ENCODE measurements at places on chromosomes 11 and 22.

DNA sequence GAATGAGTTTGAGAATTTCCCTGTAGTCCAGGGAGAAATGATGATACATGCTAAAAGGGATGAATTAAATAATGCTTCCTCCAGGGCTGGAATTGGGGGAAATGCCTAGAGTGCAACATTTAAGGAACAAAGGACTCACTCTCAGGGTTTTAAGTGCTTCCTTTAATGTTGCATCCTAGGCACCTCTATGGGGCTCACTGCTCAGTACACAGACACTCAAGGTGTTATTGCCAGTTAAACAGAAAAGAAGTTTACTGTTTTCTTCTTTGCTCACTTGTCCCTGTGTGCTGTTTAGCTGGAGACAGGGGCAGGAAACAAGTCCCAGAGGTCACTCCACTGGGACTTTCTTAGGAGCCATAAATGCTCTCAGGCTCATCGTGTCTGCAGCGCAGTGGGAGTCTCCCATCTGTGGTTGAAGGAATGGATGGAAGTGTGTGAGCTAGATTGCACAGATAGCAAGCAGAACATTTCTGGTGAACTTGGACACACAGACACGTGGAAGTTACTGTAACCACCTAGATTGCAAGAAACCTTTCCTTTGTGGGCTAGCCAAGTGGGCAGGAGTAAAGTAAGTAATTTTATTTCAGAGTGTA, 8.4 kb upstream of the OR52H1 start:
- DNase-seq: no peak

- peak; percentile 50 for DNase-seq
Observed at GRCh38 chr11:117818041-117818873, 6.3 kb downstream of the FXYD2 start.

- no peak for DNase-seq
Observed at GRCh38 chr11:2557381-2557780, 112.6 kb downstream of the KCNQ1 start.

- DNase-seq: no peak
Observed at GRCh38 chr11:132466983-132467382, 1065.3 kb downstream of the OPCML start.

DNA sequence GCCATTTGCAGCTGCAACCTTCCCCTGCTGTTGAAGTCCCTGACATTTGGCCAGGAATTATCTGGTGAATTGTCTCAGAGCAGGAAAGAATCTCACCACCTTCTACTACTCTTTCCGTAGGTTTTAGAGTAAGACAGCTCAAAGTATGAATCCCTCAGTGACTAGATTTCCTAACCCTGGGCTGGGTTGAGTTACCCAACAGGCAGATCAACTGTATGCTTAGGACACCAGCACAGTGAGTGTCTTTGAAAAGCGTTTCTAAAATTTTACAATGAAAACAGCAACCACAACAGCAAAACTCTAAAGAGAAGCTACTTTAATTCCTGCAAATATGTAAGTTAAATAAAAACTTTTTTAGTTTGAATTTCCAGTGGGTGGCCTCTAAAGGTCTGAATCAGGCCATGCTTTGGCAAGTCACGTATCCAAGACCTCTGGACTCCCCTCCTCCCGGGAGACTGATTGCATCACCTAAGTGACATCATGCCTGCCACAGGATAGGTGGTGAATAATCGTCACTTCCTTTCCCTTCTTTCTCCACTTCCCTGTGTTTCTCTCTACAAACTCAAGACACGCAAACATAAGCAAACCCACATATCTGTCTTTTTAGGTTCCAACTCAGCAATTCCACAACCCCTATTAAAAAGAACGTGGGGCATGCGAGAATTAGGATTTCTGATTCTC, 7.8 kb downstream of the OR8B12 start:
- DNase-seq: no peak

GRCh38 chr22:45843986-45844385, 133.0 kb downstream of the WNT7B start:
- no peak for DNase-seq

GRCh38 chr11:59765068-59765735, 10.0 kb downstream of the STX3 start:
- DNase-seq: no peak

All from stimulated activated CD8-positive, alpha-beta memory T cell treated with anti-CD3 and anti-CD28 coated beads, Interleukin-15, amount 100 ng/mL, for 4 hours (primary cell).